Inflammatory macrophage (primary cell): ENCODE measurements at places on chromosomes 3 and 15.
A peak's percentile ranks its signal among the peaks of the same experiment; 100 is the strongest.

GRCh38 chr3:150527464-150528255, 18.6 kb downstream of the SERP1 start:
- no peak for DNase-seq

DNA sequence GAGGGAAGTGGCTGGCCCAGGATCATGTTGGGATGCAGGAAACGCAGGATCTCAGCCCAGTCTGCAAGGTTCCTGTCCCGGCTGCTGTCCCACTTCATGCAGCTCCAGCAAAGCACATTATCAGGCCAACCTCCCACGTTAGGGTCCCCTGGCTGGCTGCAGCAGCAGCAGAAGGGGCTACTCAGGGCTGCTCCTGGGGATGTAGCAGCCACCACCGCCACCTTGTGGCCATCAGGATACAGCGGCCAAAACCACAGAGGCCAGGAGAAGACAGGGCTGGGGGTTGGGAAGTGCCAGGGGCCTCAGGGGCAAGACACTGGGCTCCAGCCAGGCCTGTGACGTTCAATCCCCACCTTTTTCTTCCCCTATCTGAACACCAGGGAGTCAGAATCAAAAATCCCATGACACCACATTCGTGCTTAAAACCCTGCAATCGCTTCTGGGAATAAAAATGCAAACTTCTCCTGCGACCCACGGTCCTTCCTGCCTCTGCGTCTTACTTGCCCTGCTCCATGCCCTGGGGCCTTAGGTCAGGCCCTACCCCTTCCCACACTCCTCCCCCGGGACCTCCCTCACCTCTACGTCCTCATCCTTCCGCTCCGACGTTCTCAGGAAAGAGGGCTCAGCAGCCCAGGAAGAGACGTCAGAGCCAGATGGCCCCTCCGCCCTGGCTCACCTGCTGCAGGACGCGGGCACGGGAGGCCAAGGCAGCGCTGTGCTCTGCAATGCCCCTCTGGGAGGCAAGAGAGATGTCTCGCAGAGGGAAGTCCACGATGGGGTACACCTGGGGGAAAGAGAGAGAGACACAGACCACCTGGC, 21.5 kb downstream of the SSUH2 start:
- peak; percentile 56 for DNase-seq

DNA sequence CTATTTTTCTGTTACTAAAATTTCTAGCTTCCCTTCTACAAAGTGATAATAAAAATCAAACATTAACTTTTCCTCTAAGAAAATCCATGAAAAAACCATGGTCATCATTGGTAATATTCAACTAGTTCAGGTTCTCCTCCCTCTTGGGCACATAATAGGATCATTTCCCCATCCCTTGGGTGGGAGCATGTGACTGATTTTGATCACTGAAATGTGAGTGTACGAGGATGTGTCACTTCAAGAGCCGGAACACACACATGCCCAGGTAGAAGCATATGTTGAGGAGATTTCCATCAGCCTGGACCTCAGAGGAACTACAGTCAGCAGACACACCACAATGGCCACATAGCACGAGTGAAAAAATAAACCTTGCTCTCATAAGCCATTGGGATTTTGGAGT, 36.1 kb downstream of the AP3S2 start:
- no peak for DNase-seq

- no peak for DNase-seq
Measured at GRCh38 chr3:3603351-3603750, 195.9 kb upstream of the LRRN1 start.

- no peak for DNase-seq
Measured at GRCh38 chr15:94930441-94930840, 699.1 kb downstream of the MCTP2 start.

DNA sequence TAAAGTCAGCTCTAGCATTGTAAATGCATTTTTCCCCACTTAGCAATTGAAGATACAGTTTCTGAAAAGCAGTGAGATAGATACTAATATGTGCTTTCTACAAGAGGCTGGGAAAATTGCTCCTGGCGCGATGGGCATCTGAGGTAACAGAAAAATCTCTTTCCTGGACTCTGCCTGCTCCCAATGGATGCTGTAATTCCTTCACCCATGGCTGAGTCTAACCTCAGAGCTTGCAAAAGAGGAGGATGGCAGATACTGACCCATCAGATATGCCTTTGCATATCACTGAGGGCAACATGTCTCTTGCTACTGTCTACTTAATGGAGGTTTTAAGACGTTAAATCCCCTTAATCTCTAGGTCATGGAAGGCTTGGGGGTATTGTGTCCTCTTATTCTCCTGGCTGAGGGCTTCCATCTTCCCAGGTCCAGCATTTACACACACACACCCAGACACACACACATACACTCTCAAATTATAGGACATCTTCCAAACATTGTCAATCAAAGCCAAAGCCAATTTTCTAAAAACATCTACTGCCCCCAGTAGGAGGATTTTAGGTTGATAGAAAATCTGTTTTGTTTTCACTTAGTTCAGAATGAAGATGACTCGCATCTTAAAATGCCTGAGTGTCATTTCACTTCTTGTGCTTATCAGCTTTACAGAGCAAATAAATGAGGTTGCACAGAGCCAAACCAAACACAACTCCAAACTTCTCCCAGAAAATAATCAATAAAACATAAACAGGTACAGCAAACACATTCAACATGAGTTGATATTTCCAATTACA, 2.4 kb downstream of the TRPM1 start:
- DNase-seq: no peak

GRCh38 chr3:75136100-75136897, 521.8 kb upstream of the CNTN3 start:
- no peak for DNase-seq

DNA sequence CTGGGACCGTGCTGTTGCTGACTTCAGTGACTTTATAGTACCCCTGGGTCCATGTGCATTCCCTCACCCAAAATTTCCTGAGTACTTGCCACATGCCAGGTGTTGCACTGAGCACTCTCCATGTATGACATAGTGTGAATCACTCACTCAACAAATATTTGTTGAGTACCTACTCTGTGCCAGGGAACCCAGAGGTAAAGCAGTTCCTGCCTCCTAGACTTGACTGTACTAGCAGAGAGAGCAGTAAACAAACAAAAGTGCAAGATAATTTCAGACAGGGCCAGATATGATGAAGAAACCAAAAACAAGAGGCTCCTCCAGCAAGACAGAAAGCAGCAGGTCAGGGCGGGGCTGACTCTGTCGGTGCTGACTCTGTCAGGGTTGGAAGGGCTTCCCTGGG, 12.2 kb downstream of the TGM4 start:
- DNase-seq: no peak

GRCh38 chr15:92053753-92054316, 200.3 kb downstream of the SLCO3A1 start:
- no peak for DNase-seq

DNA sequence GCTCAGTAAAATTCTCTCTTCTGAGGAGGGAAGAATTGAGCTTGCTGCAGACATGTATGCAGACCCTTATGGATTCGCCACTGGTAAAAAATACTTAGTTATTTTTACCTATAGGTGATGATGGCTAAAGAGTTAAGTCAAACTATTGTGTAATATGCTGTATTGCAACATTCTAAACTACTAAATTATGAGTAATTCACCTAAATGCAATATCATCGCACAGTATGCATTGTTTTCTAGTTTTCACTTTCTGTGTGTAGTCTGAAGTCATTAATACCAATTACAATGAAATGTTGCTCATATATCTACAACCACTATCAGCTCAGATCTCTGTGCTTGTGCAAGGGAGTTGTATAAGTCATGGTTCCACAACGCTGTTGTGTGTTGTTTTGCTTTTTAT, 48.7 kb upstream of the ROBO2 start:
- no peak for DNase-seq

DNA sequence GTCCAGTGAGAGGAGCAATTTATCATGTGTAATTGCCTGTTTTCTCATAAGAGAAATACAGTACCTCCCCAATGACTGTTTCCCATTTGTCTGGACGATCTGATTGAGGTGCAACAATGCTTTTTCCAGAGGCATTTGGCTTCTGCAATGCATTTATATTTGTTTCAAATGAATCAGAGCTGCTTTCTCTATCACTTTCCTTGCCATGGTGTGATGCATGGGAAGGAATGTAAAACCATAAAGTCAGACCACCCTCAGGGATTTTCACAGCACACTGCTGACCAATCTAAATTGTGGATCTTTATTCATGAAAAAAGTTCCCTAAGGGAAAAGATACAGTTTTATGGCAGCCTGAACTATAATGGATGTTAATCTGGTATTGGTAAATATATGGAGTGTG, 333.0 kb downstream of the ZNF385D start:
- no peak for DNase-seq

DNA sequence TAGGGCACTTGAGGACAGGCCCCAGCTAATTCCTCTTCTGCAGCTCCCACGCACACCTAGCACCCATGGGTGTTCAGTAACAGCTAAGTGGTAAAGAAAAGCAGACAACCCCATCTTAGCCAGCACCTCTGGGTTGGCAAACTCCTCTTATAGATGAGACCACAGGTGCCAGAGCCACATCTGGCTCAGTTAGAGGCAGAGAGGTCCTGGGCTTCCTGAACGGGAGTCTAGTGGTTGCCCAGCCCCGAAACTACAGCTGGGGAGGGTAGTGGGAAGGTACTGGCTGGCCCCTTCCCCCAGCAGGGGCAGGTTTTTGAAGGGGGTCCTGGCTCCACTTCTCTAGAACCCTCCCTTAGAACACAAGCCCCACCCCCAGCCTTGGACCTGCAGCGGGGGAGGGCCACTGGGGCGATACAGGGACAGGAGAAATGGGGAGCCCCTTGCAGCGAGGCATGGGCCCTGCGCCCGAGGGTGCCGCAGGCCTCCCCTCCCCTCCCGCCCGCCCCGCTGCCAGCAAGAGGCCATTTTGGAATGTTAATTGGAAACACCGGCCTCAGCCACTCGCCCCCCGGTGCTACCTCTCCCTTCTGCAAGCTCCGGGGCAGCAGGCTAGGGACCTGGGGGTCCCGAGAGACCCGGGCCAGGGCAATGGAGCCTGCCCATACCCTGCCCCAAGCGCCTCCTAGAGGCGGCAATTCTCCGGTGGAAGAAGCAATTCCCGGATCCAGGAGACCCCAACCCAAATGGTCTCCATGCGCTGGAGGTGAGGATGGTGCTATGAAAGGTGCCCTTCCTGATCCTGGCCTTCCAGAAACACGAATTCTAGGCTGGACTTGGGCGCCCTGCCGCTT, 1.5 kb downstream of the DUSP7 start:
- no peak for DNase-seq

GRCh38 chr3:81602781-81603180, 158.7 kb downstream of the GBE1 start:
- DNase-seq: no peak

DNA sequence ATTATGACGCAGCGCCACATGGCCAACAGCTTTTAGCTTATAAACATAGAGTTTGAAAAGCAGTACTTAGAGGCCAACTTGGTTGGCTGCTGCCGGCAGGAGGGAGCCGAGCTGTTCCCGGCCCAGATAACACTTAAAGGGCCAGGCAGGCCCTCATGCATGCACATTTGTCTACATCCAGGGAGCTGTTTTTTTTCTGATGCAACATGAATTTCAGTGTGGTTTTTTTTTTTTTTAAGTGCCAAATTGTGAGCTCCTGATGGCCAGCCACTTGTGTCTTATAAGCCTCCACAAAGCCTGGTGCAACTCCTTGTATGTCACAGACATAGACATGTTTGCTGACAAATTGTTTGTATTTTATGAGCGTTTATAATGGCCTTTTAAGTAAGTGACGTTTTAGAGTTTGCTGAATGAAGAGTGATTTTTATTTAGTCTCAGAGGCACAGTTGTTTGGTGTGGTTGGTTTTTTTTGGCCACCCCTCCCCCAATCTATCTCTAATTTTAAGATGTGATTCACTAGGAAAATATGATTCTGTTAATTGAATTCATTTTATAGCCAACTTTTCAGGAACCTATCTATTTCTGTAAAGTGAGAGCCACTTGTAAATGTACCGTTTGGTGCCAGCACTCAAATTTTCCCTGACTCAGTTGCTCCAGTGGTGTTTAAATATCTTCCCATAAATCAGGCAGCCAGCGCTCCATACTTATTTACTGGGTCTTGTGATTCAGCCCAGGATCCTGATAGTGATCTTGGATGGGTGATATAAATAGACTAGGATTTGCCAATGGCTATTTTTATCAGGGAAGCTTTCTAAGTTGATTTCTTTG, 134.3 kb downstream of the VGLL4 start:
- no peak for DNase-seq

GRCh38 chr15:73857193-73857920, 16.0 kb upstream of the TBC1D21 start:
- no peak for DNase-seq

DNA sequence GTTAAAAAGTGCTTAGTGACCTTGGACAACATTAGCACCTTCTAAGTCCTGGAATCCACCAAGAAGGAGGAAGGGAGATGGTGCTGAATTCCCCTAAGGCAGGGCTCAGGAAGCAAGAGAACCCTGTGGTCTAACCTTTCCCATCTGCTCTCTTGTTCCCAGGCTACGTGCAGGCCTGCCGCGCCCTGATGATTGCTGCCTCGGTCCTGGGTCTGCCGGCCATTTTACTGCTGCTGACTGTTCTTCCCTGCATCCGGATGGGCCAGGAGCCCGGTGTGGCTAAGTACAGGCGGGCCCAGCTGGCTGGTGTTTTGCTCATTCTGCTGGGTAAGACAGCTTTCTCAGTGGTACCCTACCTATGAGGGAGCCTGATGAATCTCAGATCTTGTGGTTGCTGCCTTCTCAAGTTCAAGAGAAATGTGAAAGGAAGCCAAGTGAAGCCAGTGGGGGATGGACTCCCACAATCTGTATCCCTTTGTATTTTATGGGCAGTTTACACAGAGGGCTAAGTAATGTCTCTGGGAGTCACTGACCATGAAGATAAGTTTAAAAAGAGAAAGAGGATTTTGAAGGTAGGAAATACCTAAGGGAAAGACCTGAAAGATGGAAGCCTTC, 4.4 kb downstream of the CLDN11 start:
- no peak for DNase-seq

- no peak for DNase-seq
Measured at GRCh38 chr3:10310578-10310977, 10.3 kb downstream of the SEC13 start.

GRCh38 chr3:187104342-187104741, 35.0 kb downstream of the RPL39L start:
- DNase-seq: no peak

GRCh38 chr3:118380576-118380975, 654.1 kb downstream of the IGSF11 start:
- DNase-seq: no peak

- no peak for DNase-seq
Measured at GRCh38 chr15:31195871-31196270, 94.3 kb upstream of the TRPM1 start.

- no peak for DNase-seq
Measured at GRCh38 chr15:34027606-34028005, 11.4 kb downstream of the AVEN start.

GRCh38 chr15:47505712-47506328, 211.5 kb upstream of the SEMA6D start:
- DNase-seq: no peak

GRCh38 chr3:111652492-111653180, 57.5 kb upstream of the ZBED2 start:
- no peak for DNase-seq

- DNase-seq: no peak
Measured at GRCh38 chr15:91710080-91710698, 143.3 kb upstream of the SLCO3A1 start.

DNA sequence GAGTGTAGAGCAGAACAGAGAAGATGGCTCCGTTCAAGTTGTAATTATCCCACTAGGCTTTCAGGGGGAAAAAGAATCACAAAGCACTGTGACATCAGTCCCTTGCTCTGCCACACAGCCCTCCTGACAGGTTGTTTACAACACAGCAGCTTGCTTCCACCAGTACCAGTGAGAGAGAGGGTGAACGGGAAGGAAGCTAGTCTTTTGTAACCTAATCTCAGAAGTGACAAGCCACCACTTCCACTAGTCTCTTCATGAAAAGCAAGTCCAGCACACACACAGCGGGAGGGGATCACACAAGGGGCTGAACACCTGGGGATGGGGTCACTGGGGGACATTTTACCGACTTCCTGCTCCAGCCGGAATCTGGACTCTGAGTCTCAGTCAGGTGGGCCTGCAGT, 86.3 kb downstream of the FAM81A start:
- DNase-seq: peak; percentile 77
